Stimulated activated CD8-positive, alpha-beta memory T cell treated with anti-CD3 and anti-CD28 coated beads, Interleukin-15, amount 100 ng/mL, for 24 hours (primary cell): ENCODE measurements at places on chromosomes 2 and 18.

DNA sequence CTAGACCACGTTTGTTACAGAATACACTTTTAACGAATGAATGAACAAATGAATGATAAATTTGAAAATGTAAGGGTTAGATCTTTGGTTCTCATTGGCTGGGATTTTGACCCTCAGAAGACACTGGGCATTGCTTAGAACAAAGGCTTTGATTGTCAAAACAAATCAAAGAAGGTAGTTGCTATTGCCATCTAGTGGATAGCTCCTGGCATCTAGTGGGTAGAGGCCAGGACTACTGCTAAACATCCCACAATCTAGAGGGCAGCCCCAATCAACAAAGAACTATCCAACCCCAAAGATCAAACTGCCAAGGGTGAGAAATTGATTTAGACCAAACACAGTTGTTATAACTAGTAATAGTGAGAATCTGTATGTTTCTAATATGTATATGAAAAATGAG lies 552.3 kb downstream of the KCNJ3 start:
- DNase-seq: no peak

DNA sequence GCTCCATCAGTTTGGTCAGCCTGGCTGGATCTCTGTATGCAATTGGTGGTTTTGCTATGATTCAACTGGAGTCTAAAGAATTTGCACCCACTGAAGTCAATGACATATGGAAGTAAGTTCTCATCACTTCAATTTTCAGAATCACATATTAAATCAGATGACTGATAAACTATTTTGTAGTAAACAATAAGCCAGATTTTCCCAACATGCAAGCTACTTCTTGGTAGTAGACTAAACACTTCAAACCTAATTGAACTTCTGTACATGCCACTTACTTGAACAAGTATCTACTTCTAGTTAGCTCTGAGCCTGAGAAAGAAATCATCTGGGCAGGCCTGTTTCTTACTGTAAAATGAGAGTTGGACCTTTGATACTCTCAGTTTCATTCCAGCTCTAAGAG lies 11.4 kb downstream of the KLHL41 start:
- no peak for DNase-seq

- no peak for DNase-seq
These were observed 40.3 kb downstream of the FHOD3 start for GRCh38 chr18:36337679-36338402.

DNA sequence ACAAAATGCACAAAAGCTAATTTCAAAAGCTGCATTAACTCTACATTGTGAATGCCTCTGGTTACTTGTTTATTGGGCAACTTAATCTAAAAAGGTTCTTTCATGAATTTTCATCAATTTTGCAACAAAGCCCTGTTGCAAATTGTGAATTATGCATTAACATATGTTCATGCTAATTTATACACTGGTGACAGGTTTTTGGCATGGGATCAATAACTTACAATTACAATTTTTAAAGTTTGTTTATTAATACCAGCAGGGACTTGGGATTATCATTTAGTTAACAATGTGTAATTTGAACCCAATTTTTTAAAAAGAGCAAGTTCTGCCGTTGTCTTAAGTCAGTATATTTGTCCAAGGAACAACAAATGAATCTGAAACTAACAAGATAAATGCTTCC lies 183.6 kb downstream of the DCC start:
- DNase-seq: no peak

GRCh38 chr2:231189171-231189530 lies 9.3 kb upstream of the ARMC9 start:
- DNase-seq: no peak

DNA sequence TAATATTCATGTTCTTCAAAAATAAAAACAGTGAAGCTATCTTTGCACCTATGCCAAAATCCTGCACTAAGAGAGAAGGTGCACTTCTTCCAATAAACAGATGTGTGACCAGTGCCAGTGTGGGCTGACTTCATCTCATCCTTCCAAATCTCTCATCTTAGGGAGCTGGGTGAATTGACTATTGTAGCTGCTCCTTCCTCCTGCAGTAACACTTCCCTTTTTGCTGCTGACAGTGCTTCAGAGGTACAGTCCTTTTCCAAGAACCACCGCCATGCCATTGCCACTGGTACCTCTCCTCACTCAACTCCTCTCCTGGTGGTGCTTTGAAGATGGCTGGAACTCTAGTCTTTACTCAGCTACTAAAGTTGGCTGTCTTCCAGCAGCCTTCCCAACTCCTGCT lies 42.1 kb upstream of the ARHGAP25 start:
- DNase-seq: no peak

GRCh38 chr2:85340034-85340892 lies 12.5 kb upstream of the TGOLN2 start:
- no peak for DNase-seq

GRCh38 chr2:170006587-170007325 lies 171.2 kb upstream of the MYO3B start:
- no peak for DNase-seq

- no peak for DNase-seq
These were observed 34.5 kb upstream of the SIX3 start for GRCh38 chr2:44906972-44907371.

GRCh38 chr2:12282780-12283695 lies 433.7 kb upstream of the TRIB2 start:
- no peak for DNase-seq

DNA sequence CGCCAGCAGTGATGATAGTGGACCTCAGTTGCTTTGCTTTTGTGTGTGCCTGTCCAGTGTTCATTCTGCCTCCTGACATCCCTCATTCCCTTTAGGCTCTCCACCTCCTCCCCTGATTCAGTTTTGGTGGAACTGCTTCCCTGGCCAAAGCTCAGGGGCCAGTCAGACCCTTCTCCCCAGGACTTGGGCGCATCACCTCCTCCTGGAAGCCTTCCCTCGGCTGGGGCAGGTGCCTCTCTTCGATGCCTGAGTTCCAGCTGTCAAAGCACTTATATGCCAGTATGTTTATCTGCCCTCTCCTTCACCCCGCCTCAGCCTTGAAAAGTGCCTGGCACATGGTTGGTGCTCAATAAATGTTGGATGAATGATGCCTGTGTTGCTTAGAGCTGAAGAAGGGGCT lies 11.5 kb downstream of the NMUR1 start:
- DNase-seq: no peak

- DNase-seq: no peak
These were observed 256.0 kb downstream of the TNS1 start for GRCh38 chr2:217746808-217747207.

DNA sequence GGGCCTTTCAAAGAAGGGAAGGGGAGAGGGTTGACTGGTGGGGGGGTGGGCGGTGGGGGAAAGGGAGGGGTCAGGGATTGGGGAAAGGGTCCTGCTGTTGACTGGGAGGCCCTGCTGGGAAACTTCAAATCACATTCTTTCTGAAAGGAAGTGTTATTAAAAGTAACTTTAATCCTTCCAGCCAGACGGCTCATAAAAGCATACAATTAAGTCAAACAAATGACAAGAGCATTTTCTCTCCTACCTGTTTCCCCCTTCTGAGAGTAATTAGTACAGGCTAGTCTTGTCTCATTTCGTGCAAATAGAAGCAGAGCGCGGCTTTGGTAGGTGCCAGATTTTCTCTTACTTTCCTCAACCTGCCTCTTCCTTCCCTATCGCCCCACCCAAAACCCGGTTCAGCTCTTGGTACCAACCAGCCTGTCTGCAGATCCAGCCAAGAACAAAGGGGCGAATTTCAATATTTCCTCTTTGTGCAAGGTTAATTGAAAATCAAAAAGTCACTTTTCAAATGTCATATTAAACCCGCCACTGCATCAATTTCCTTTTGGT lies 2112.6 kb upstream of the PIK3C3 start:
- DNase-seq: no peak

DNA sequence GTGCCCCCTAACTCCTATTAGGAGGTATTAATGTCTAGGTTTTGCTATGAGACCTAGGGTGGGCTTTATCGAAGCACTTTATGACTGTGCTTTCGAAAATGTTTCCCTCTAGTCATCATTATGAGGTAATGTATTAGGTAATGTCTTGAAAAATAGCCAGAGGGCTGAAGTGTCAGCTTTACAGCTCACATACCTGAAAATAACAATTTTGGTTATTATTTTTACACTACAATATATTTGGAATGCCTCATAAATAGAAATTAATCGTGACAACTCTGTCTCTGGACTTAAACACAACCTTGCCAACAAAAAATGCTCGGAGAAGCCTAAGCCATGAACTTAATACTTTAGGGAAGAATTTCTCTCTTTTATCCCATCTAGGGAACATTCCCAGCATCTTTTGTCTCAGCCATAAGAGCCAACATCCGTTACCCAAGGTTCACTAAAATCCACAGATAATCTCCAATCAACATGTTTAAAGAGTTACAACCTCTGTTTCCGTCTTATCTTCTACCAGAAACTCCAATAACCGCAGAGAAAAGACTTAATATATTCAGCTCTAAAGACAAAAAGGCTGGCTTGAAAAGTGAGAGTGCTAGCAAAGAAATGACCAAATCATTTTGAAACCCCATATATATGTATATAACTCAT lies 130.9 kb upstream of the RND3 start:
- no peak for DNase-seq

- DNase-seq: no peak
These were observed 5.4 kb downstream of the CWC22 start for GRCh38 chr2:180001726-180002125.

GRCh38 chr2:186780701-186781316 lies 68.2 kb downstream of the ZSWIM2 start:
- no peak for DNase-seq

GRCh38 chr2:25572638-25573037 lies 100.7 kb downstream of the DTNB start:
- no peak for DNase-seq

- DNase-seq: no peak
These were observed 126.2 kb upstream of the EML6 start for GRCh38 chr2:54597153-54597848.

- no peak for DNase-seq
These were observed 281.3 kb downstream of the STK39 start for GRCh38 chr2:167965907-167966761.

GRCh38 chr2:227010433-227010832 lies 153.6 kb downstream of the COL4A4 start:
- no peak for DNase-seq

DNA sequence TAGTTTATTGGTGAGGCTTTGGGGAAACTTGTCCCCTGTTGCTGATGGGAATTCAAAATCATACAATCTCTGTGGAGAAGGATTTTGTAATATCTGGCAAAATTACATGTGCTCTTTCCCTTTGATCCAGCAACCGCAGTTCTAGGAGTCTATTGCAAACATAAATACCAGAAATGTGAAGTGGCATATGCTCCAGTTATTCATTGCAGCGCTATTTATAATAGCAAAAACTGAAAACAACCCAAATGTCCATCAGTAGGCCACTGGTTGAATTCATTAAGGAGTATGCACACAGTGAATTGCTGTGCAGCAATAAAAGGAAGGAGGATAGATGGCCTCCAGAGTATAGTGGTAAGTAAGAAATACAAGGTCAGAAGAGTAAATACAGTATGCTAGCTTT lies 76.5 kb downstream of the HNRNPLL start:
- no peak for DNase-seq

- no peak for DNase-seq
These were observed 33.2 kb downstream of the RBKS start for GRCh38 chr2:27856956-27857355.

GRCh38 chr2:238654479-238655197 lies 193.2 kb upstream of the TWIST2 start:
- DNase-seq: no peak

DNA sequence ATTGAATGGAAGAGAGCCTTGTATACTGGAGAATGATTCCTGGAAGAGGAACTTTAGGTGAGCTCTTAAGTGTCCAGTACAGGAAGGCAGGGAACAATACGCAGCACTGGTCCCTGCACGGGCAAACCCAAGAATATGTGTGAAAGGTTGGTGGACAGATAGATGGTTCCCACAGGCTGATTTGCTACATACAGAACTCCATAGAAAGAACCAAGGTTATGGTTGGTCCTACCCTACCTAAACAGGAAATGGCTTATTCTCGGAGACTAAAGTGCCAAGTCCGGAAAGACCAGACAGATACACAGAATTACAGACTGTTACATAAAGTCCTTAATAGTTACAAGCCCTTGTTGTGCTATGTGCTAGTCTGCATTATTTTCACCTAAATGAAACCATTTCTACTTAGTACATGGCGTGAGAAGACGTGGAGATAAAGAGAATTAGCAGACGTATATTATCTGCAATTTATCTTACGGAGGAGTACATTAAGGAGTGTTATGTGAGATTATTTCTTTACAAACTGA lies 1.2 kb downstream of the REV1 start:
- no peak for DNase-seq

- DNase-seq: no peak
These were observed 605 bp downstream of the C2orf68 start for GRCh38 chr2:85611217-85611704.

- DNase-seq: no peak
These were observed 1.8 kb upstream of the FRZB start for GRCh38 chr2:182868054-182868796.

GRCh38 chr2:6202756-6203155 lies 510.6 kb downstream of the SOX11 start:
- no peak for DNase-seq

GRCh38 chr2:84808279-84808678 lies 72.6 kb downstream of the TRABD2A start:
- no peak for DNase-seq

GRCh38 chr2:157076526-157077161 lies 180.9 kb upstream of the GALNT5 start:
- no peak for DNase-seq

DNA sequence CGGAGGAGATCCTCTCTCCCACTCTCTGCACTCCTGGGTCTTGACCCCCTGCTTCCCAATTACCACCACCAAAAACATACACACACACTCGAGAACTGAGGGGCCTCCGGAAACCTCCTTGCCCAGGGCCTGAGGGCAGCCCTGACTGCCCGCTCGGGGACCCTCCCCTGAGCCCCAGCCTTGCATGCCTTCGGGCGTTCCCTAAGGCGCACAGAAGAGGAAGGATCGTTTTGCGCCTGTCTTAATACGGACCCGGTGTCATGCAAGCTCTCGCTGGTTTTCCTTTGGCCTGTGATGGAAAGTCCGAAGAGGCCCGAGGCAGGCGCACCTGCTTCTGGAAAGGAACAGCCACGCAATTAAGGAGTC lies 19.8 kb downstream of the POU3F3 start:
- no peak for DNase-seq

DNA sequence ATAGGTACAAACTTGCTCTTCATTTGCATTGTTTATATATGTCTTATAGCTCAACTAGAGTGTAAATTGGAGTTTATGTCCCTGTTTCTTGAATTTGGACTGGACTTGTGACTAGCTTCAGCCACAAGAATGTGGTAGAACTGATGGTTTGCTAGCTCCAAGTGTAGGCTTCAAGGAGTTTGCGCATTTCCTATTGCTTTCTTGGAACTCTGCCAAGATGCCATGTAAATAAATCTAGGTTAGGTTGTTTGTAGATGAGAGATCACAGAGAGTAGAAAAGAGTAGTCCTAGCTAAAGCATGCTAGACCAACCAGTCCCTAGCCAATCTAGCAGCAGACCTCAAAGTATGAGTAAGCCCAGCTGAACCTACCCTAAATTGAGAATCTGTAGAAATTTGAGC lies 183.0 kb upstream of the CYP26B1 start:
- DNase-seq: no peak

GRCh38 chr2:10341193-10341592 lies 38.5 kb downstream of the HPCAL1 start:
- DNase-seq: no peak

GRCh38 chr2:62573137-62573731 lies 67.2 kb upstream of the TMEM17 start:
- no peak for DNase-seq
